H4 (cell line): ENCODE measurements at places on chromosomes 6 and 20.

GRCh38 chr20:24797745-24798655 is 151.1 kb upstream of the CST7 start:
- no peak for DNase-seq

DNA sequence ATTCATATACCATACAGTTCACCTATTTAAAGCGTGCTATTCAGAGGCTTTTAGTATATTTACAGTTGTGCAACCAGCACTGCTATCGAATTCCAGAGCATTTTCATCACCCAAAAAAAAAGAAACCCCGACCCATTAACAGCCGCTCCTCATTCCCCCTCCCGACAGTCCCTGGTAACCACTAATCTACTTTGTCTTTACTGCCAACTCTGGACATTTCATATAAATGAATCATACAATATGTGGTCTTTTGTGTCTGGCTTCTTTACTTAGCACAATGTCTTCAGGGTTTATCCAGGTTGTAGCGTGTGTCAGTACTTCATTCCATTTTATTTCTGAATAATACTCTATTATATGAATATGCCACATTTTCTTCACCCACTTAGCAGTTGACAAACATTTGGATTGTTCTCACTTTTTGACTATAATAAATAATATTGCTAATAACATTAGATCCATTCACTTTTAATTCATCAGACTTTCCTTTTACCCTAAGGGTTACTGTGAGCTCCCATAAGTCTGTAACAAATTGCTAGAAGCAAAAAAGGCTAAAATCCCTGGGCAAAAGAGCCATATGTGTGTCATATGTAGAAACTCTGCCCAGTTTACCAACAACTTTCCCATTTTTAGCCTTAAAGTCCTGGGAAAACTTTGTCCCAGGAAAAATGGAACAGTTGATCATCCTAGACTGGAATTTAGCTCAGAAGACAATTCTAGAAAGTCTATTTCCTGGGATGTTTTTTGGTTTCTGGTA is 23.2 kb upstream of the ROS1 start:
- DNase-seq: peak; percentile 89

GRCh38 chr20:49318430-49319207 is 40.8 kb upstream of the ZNFX1 start:
- no peak for DNase-seq

DNA sequence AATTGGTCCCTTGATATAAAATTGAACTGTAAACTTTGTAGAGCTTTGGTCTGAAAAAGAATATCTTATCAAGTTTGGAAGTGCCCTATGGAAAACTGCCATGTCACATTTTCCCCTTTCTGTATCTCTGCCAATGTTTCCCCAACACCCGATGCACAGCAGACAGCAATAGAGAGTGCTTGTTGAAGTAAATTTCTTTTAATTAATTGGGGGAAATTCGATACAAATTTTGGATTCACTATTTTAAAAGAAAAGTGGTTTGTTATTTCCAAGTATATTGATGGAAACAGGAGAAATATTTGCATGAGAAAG is 208.1 kb downstream of the OGFRL1 start:
- DNase-seq: no peak

DNA sequence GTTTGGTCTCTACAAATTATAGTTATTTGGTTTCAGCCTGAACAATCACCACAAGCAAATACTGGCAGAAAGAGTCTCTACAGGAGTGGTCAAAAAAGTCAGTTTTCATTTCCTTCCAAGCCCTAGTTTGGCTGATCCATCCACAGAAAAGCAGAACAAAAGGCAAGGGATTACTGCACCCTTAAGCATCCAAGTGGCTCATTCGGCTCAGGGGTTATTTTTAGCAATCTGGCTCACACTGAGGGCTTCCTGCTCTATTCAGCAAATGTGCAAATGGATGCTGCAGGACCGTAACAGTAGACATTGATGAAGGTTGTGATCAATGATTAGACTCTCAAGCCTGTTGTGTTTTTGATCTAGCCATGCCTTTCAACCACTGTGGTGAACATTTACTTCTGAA is 62.2 kb upstream of the FABP7 start:
- no peak for DNase-seq

GRCh38 chr6:35610830-35611229 is 77.9 kb downstream of the FKBP5 start:
- DNase-seq: no peak

DNA sequence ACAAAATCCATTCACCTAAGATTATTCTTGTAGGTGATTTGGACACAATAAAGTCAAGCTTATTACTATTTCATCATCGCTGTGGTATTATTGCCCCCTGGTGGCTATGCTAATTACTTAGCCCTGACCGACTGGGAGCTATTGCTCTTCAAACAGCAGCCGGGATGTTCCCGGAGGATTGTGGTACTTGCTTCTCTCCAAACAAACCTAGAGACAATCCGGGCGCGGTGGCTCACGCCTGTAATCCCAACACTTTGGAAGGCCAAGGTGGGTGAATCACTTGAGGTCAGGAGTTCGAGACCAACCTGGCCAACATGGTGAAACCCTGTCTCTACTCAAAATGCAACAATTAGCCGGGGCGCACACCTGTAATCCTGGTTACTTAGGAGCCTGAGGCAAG is 15.4 kb upstream of the STMND1 start:
- DNase-seq: peak; percentile 76

- no peak for DNase-seq
Measured at GRCh38 chr20:19926591-19926990, 90.6 kb upstream of the NAA20 start.
